Fibroblast of skin of left biceps (primary cell): ENCODE measurements at places on chromosomes 11 and 22.

DNA sequence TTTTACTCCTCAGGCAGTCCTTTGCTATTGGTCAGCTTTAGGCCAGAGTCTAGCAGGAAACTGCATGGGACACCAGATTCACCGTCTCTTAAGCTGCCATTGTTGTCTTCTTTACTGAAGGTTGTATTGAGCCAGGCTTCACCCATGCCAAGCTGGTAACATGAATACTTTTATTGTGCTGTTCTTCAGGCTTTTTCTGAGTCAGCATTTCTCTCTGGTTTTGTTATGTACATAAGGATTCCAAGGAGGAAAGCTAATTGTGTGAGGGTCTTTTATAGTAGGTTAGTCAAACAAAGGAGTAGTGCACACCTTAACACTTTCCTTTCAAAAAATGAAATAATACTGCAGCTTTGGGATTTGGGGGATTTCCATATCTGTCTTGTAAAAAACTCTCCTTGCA, 252.8 kb downstream of the JRKL start:
- no peak for DNase-seq

- no peak for DNase-seq
These were observed 220.7 kb upstream of the UBASH3B start for GRCh38 chr11:122434786-122435185.

- no peak for DNase-seq
These were observed 19.3 kb downstream of the ART5 start for GRCh38 chr11:3622521-3622920.

- DNase-seq: no peak
These were observed 108.6 kb downstream of the SCN3B start for GRCh38 chr11:123545726-123546270.

DNA sequence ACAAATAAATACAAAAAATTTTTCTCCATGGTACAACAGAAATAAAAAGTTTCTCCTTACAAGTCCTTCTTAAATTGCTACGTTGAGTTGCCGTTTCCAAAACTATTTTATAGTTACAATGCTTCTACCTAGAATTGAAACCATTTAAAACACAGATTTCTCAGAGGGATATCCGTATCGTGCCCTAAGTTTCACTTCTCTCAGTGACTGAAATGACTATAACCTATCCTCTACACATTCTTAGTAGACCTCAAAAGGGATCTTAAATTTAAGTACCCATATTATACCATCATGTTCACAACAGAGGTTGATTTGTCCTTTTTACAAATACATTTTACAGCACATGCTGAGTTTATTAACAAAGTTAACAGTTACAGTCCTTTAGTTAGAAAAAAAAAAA, 44.1 kb downstream of the USP28 start:
- DNase-seq: no peak

- no peak for DNase-seq
These were observed 167.8 kb downstream of the BRD1 start for GRCh38 chr22:49659924-49660315.

DNA sequence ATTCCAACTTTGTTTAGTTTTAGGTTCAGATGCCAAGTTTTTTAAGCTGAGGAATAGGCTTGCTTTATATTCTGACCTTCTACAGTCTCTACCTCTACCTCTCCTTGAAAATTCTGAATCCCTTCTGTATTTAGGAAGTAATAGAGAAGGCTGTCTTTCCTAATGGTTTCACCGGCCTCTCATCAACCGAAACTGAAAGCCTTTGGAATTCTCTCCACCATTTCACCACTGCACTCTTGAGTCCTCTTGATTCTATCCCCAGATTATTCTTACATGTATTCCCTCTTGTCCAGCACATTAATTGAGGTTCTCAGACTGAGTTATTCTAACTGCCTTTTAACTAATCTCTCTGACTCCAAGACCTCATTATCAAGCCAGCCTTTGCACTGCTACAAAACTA, 67.7 kb upstream of the PICALM start:
- DNase-seq: no peak

DNA sequence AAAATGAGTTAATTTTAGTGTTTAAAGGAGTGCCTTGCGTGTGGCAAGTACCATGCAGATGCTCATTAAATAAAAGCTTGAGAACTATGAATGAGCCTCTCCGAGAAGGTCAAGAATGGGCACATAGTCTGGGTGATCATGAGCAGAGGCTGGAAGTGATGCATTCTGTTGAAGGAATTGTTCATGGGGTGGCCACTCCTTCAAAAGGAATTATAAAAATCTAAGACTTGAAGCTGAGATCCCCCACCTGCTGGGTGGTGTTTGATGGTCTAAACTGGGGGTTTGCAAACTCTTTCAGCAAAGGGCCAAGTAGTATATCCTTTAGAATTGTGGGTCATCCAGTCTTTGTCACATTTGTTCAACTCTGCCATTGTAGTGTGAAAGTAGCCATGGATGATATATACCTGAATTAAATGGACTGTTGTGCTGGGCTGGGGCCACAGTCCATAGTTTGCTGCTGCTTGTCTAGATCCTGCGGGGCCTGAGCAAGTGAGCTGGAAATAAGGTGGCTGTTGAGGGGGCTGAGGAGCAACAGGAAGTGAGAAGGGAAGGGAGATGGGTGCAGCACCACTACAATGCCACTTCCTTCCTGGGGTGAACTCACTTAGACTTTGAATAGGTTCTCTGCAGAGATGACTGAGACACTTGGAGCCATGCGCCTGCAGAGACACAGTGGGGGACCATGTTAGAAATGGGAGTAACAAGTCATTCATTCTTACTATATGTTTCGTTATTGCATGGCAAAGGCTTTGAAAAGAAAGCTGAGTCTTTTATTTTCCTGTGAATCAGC, 179.0 kb downstream of the SNX19 start:
- DNase-seq: no peak

GRCh38 chr11:534396-535209, 773 bp downstream of the HRAS start:
- no peak for DNase-seq

DNA sequence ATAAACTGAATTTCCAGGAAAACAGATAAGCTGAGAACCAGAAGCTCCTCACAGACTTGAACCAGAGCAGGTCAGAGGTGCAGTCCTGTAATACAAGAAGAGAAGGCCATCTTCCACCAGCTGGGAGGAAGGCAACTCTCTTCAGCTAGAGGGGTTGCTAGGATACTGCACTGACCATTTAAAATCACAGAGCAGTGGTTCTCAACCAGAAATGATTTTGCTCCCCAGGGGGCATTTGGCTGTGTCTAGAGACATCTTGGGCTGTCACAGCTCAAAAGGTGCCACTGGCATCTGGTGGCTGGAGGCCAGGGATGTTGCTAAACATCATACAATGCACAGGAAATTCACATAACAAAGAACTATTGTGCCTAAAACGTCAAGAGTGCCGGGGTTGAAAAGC, 17.2 kb downstream of the OPCML start:
- no peak for DNase-seq

- no peak for DNase-seq
These were observed 4.8 kb upstream of the PLA2G6 start for GRCh38 chr22:38186429-38186828.

GRCh38 chr11:108609682-108610081, 16.1 kb upstream of the EXPH5 start:
- no peak for DNase-seq

- no peak for DNase-seq
These were observed 30.1 kb upstream of the CBX7 start for GRCh38 chr22:39182478-39183030.

DNA sequence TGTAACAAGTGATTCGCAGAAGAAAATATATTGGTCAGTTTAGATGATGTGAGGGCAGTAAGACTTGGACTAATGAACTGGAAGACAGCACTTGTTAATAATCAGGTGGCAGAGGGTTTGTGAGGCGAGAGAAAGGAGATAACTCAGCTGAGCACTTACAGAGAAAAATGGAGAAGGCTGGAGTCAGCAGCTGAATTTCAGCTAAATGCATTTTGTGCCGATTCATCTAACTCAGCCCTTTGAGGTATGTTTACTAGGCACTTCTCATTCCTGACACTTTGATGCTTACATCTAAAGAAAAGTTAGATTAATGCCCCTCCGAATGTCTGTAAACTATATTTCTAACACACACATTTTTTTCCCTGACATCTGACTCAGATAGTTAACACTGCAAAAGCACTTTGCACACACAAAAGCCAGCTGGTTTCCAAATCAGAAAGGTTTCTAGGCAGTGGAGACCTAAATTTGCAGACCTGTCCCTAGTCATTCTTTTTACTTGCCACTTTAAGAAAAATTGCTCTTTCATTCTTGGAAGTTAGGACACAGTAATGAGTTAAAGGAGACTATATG, 859.5 kb upstream of the CCDC90B start:
- no peak for DNase-seq

GRCh38 chr22:35109616-35110015, 43.7 kb downstream of the ISX start:
- DNase-seq: no peak

- no peak for DNase-seq
These were observed 271.7 kb downstream of the BUD13 start for GRCh38 chr11:116500947-116501602.

GRCh38 chr22:49087716-49088601, 739.7 kb downstream of the BRD1 start:
- DNase-seq: no peak

DNA sequence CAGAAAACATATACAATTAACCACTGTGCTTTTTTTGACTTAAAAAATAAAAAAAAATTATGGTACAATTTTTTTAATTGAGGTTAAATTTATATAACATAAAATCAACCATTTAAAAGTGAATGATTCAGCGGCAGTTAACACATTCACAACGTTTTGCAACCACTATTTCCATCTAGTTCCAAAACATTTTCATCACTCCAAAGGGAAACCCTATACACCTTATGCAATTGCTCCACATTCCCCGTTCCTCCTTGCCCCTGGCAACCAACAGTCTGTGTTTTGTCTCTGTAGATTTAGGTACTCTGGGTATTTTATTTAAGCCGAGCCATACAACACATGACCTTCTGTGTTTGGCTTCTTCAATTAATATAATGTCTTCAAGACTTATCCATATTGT, 15.3 kb downstream of the DDI1 start:
- no peak for DNase-seq

DNA sequence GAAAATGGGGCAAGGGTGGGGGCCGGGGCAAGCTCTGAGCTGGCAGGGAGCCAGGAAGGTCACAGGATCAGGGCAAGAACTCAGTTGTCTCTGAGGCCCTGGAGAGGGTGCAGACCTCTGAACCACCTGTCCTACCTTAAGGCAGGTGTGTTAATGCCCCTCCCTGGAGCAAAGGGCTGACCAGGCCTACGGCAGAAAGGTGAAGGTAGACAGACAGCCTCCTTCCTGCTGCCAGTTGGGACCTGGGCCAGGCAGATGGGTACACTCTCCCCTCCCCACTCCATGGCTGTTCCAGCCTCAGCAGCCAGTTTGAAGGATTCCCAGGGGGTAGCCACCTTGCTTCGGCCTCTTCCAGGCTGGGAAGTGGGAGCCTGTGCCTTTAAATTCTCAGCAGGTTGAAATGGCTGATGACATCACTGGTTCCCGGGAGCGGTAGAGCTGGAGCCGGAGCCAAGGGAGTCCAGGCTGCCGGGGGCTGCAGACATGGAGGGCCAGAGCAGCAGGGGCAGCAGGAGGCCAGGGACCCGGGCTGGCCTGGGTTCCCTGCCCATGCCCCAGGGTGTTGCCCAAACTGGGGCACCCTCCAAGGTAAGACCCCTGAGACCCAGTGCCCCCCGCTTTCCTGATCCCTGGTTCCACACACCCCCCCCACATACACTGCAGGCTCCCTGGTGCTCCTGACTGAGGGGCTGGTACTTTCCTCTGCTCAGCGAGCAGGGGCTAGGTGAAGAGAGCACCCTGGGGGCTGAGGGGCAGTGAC, at the start of gene INPP5J:
Gene INPP5J (plus strand): TSS at position 435 of the 760 bp plus-strand sequence. CDS start 49 bp downstream, at position 484.
- no peak for DNase-seq
